ENCODE measurements at places on chromosomes 5 and 9.

GRCh38 chr5:122007546-122007945 is 45.8 kb downstream of the SRFBP1 start:
- DNase-seq, result no peak

DNA sequence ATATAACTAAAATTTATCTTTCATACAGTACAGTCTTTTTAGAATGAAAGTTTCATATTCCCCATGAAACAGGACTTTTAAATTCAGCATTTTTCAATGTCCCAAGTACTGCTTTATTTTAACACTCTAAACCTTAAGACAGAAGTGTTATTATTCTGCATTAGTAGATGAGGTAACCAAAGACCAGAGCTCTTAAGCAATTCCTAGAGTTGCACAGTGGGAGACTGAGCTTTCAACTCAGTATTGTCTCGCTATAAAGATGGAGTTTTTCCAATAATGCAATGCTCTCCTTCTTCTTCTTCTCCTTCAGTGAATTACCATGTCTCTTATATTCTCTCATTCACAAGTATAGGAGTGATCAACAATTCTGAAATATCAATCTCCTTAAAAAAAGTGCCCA is 479.7 kb downstream of the CETN3 start:
- no peak for DNase-seq

DNA sequence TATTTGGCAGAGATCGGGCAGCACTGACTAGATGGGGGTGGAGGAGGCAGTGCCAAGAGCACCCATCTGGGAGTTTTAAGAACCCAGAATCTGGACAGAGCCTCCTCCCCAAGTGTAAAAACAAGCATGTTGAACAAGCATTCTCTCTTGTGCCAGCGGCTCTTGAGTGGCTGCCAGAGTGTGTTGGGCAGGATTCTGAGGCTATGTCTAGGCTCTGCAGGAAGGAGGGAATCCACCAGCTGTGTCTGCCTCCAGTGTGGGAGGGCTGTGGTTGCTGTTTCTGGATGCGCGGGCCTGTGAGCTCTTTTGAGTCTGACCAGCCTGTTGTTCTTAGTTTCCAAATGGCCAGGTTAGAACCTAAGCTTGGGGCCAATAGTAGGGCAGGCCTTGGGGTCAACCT is 39.8 kb downstream of the HMCN2 start:
- no peak for DNase-seq

GRCh38 chr5:143340891-143341685 is 62.4 kb downstream of the NR3C1 start:
- no peak for DNase-seq

DNA sequence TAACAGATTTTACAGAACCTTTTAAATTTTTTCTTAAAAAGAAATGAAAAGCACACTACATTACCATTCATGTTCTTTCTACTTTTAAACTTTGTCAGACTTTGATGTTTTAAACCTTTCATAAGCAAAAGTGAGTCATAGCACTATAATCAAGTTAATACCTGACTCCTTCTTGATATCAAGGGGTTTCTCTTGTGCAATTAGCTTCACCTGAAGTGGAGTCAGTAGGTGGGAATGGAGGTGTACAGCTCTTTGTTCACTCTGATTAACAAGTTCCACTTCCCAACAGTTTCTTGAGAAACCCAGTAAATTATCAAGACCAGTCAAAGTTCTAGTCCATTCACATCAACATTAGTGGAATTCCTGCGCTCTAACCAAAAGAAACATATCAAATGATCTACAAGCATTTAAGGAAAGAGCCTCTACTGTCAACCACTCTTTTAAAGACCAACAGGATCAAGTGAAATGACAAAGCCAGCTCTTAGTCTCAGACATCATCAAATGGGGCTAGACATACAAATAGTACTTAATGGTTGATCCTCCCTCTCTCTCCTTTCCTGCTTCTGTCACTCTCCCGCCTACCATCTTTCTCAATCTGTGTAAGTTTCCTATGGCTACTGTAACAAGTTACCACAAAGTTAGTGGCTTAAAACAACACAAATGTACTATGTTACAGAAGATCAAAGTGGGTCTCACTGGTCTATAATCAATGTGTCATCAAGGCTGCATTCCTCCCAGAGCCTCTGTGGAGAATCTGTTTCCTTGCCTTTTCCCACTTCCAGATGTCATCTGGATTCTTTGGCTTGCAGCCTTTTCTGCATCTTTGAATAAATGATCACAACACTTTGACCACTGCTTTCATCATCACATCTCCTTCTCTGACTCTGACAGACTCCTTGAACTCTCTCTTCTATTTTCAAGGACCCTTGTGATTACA is 68.0 kb downstream of the HINT1 start:
- no peak for DNase-seq

DNA sequence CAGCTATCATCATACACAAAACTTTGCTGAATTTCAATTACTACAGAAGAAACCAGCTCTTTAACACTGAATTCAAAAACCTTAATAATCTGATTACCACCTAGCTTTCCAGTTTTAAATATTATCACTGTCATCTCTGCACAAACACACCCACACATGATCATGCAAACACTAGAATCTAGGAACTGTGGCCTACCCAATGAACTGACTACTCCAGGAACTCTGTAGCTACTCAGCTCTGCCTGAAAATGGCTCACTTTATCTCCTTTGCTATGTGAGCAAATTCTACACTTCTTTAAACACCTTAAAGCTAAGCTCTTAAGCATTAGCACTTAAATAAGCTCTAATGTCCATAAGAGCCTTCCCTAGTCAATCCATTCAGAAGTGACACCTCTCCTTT is 123.3 kb upstream of the DPYSL3 start:
- no peak for DNase-seq

DNA sequence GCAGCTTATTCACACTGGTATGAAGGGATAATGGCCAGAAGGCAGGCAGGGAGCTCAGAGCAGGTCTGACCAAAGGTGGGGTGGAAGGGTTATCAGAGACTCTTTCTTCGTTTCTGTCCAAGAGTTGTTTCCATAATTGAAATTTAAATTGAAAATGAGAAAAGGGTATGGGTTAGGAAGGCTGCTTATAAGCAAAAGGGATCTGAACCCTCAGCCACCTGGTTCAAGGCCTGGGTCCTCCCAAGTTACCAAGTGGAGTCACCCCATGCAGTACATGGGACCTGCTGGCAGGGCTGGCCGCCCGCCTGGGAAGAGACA is 17.8 kb downstream of the EEIG1 start:
- no peak for DNase-seq

GRCh38 chr5:75574791-75575190 is 36.5 kb upstream of the ANKDD1B start:
- DNase-seq, result no peak

- DNase-seq, result no peak
Measured at GRCh38 chr5:3145641-3146040, 394.2 kb upstream of the IRX2 start.

DNA sequence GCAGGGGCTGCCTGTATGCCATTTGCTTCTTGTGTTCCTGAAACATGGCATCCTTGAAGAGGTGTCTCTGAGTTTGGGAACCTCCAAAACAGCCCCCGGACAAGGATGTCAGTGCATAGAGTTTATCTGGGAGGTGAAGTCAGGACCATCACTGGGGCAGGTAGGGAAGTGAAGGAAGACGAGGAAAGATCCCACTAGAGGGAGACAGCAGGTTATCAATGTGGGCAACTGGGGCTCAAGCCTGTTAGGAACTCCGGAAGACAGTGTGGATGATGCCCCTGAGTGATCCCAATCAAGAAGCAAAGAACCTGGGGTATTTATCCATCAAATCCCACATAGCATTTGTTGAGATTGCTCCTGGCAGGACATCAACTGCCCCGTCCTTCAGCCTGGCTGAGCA is 233.1 kb downstream of the AGTPBP1 start:
- DNase-seq, result no peak

DNA sequence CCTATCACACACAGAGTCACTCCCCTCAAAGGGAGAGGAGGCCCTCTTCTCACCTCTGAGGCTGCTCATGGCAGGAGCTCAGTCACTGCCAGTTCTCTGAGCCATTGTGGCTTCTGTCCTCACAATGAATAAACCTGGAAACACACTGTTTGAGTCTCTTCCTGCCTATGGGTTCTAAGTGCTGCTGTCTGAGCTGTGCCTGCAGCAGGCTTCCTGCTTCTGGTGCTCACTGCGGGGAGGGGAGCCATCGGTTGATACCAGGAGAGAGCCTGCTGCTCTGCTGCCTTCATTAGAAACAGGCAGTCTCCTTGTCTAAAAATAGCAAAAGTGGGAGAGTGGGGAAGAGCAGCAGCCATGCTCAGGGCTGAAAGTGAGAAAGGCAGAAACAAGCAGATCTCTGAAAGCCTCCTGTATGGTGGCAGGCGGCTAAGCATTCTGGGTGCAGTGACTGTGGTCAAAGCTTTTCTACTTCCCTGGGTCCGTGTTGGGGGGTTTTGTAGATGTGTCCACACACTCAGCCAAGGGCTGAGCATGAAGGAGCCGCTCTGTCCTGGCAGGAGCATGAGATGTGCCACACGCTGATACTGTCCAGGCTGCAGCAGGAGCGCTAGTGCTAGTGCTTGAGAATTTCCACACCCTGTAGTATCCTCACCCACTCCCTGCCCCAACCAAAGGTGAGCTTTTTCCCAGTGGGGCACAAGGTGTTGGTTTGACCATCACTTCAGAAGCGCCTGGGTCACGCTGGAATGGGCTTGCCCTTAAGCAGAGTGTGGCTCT is 34.2 kb downstream of the PRKACG start:
- peak; percentile 14 for DNase-seq

DNA sequence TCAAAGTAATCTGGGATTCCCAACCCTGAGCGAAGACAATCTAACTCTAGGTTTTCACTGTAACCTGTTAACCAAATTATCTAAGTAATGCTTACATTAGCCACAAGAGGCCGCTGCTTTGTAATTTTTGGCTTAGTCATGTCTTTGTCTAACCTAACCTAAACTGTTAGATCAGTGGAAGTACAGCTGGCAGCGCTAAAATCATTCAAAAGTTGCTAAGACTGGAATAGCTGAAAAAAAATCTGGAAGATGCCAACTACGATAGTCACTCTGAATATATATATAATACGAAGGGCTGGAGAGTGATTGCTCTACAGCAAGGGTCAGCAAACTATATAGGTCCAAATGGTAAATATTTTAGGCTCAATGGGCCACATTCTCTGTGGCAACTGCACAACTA is 60.2 kb downstream of the FBXO38 start:
- peak; percentile 52 for DNase-seq

- DNase-seq, result no peak
Measured at GRCh38 chr9:26308328-26308727, 584.3 kb downstream of the CAAP1 start.

- DNase-seq, result no peak
Measured at GRCh38 chr5:106017243-106017857, 1653.4 kb downstream of the EFNA5 start.

GRCh38 chr5:75992753-75993152 is 90.4 kb upstream of the SV2C start:
- no peak for DNase-seq

GRCh38 chr5:74294231-74294705 is 346.3 kb downstream of the ENC1 start:
- DNase-seq, result no peak

- DNase-seq, result no peak
Measured at GRCh38 chr5:64437496-64437895, 68.3 kb upstream of the RGS7BP start.

- no peak for DNase-seq
Measured at GRCh38 chr9:91532325-91532724, 108.7 kb upstream of the NFIL3 start.

- no peak for DNase-seq
Measured at GRCh38 chr9:40884072-40884901, 244.2 kb downstream of the FOXD4L6 start.

Data from body of pancreas (tissue), 4 donors.